NCI-H2171 treated with DMSO at 0.1 percent for 48 hours (cell line): ENCODE measurements at places on chromosomes 16 and 17.

GRCh38 chr17:34301986-34302385 lies 16.4 kb downstream of the CCL11 start:
- DNase-seq, result no peak

DNA sequence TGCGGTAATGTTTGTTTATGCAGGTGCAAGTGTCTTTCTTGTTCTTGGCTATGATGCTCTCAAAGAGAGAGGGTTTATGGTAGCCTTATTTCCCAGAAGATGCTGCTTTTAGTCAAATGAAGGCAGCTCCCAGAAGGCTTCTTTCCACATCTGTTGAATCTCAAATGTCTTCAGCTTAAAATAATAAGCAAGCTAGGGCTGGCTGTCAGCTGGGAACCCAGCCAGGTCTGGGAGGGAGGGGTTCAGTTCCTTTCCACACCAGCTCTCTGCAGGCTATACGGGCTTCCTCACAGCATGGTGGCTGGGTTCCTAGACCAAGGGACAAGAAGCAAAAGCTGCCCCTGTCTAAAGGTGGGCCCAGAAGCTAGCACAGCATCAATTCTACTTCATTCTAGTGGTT lies 47.4 kb upstream of the ATF7IP2 start:
- DNase-seq, result peak; percentile 56

DNA sequence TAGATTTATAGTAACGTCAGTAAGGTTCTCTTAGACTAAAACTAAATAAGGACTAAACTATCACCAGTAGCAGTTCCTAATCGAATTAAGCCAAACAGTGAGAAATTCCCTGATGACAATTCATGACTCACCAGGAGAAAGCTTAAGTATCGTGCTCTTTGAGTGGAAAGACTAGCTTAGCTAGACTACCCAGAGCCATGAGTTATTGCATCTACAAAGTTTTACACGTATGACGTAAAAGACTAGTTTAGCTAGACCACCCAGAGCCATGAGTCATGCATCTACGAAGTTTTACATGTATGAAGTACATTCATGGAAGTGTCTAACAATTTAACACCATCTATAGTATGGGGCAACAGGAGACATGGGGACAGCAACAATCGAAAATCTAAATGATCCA lies 36.6 kb downstream of the UBE2G1 start:
- DNase-seq, result no peak

GRCh38 chr17:1087381-1088241 lies 90.7 kb downstream of the TIMM22 start:
- DNase-seq, result peak; percentile 67
